ENCODE measurements at places on chromosomes 11 and 22.

DNA sequence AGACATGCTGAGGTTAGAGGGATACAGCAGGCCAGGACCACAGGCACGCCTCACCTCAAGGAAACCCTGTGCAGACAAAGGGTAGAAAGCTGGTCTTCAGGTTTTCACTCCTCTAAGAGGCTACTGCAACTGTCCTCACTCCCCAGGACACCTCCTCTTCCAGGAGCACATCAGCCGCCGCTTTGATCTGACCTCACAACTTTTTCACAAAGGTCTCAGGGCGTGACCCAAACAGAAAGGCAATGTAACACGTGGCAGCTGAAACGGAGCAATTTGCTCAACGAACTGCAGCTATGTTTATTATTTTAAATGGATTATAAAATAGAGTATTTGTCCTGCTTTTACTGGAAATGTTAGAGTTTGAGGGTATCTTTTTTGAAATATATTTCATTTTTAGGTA, 46.1 kb downstream of the LARGE1 start:
- DNase-seq = no peak

- no peak for DNase-seq
Measured at GRCh38 chr11:128330203-128330602, 257.2 kb downstream of the ETS1 start.

- DNase-seq = no peak
Measured at GRCh38 chr22:48874956-48875355, 952.7 kb downstream of the BRD1 start.

DNA sequence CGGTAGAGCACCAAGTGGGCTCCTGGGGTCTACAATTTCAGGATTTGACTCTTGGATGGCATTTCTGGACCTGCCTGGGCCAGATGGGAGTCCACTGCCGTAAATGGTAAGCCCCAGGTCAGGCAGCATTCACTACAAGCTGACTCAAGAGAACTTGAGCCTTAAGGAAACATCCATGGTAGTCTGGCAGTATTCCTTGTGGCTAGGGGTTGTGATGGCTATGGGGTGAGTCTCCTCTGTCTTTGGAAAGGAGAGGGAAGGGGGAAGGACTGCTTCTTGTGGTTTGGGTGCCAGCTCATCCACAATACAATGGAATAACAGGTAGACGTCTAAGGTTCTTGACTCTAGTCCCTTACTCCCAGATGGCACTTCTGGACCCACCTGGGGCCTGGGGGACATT, 32.3 kb upstream of the POU2AF2 start:
- DNase-seq = no peak

- DNase-seq = no peak
Measured at GRCh38 chr22:48376936-48377712, 1450.5 kb downstream of the BRD1 start.

GRCh38 chr11:235997-236773, at the start of gene SIRT3:
SIRT3 (minus strand) TSS chr11:236342; CDS start chr11:236328, 14 bp downstream.
- DNase-seq = peak; percentile 94

Measured in GM10248 (cell line).